ENCODE measurements at places on chromosomes 7 and 10.
A peak's percentile ranks its signal among the peaks of the same experiment; 100 is the strongest.

DNA sequence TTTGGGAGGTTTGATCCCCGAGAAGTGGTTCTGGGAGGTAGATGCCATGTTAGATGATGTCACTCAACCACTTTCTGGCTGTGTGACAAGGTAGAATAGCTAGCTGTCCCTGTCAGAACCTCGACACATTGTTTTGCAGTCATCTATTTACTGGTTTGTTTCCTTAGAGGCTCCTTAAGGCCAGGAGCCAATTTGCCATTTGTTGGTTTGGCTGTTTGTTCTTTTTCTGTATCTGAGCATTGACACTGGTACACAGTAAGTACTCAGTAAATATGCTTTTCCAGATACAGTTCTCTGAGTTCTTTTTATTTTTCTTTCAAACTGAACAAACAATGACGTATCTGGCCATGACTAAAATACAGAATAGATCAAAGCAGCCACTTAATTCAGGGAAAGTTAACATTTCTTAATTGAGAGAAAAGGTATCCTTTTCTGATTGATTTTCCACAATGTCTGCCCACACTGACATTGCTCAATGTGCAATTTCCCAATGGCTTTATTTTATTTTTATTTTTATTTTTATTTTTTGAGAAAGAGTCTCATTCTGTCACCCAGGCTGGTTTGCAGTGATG lies 121.6 kb downstream of the SPAG6 start:
- no peak for DNase-seq

DNA sequence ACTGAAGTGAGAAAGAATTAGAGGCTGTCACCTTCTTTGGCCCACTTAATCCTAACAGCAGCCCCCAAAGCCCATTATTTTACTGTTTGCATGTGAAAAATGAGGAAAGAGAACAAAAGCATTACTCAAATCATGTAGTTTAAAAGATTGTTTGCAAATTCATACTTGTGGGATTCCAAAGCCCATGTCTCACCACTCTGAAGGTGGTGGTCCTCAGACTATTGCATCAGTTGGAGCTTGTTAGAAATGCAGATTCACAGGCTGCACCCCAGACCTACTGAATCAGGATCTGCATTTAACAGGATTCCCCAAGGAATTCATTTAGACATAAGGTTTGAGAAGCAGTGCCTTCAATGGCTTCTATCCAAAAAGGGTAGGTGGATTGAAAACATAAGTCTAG lies 93.7 kb upstream of the PDE1C start:
- DNase-seq: no peak

DNA sequence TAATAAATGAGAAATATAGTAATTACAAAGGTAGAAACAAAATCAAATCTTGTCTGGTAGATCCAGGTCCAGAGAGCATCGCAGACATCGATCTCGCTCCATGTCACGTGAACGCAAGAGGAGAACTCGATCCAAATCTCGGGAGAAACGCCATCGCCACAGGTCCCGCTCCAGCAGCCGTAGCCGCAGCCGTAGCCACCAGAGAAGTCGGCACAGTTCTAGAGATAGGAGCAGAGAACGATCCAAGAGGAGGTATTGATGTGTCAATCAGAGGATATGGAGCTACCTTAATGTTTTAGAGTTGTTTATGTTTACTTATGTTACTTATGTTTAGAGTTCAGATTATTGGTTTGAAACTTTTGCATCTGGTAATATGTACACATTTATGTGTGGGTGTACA lies 57.8 kb downstream of the LUC7L2 start:
- DNase-seq: no peak

DNA sequence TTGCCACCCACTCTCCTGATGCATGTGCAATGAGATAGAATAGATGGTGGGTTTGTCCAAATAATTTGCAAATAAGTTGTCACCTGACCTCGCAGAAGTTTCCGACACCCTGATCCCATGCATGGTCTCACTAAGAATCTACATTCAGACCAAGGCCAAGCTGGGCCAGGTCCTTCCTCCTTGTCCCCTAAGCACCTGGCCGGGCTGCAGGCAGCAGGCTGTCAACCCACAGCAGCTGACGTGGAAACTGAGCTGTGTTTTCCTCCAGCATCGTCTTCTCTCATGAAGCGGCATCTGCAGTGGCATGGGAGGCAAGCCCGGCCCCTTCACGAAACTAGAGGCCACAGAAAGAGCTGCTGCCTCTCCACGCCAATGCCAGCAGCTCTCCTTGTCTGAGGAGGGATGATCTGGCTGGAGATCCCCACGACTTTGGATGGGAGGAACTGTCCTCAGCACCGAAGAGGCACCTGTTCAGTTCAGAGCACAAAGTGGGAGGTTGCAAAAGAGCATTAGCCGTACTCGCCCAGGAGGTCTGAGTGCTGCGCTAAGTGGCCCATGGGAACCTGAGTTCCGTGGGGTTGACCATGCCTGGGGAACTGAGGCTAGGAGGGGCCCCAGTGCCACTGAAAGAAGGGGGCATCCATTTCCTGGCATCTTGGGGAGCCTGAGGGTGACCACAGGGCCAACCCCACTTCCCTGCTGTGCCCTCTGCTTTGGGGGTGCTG lies 110.5 kb upstream of the INSIG1 start:
- no peak for DNase-seq

DNA sequence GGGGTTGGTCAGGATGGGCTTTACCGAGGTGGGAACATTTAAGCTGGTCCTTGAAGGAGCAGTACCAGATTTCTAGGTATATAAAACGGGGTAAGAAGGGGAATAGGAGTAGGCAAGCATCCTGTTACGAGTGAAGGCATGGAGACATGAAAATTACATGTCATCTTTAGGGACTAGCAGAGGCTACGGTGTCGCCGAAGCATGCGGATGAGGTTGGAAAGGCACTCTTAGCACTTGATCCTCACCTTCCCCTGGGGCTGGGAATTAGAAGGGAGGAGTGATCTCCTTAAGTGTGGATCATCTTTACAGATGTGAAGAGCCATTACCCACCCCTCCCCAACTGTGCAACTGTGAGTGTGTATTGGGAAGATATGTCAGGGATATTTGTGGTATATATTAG lies 13.8 kb upstream of the ZRANB1 start:
- DNase-seq: no peak

GRCh38 chr10:128099901-128100300 lies 26.3 kb downstream of the MKI67 start:
- no peak for DNase-seq

GRCh38 chr10:91076991-91077548 lies 143.4 kb upstream of the PCGF5 start:
- DNase-seq: no peak

DNA sequence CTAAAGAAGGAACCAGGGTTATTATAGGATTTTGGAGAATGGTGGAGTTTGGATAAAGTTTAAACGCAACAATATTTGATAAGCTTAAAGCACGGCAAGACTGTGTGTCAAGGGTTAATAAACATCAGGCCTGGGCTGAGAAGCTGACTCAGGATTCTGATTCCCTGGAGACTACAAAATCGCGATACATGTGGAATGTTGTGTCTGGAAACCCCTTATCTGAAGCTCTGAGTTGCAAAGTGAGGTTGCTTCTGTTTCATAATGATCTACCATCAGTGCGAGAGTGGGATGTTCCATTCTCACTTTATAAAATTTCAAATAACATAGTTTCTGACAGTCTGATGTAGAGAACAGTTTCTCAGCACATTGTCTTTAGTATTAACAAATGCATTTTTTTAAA lies 7.8 kb downstream of the C1GALT1 start:
- DNase-seq: peak; percentile 42

DNA sequence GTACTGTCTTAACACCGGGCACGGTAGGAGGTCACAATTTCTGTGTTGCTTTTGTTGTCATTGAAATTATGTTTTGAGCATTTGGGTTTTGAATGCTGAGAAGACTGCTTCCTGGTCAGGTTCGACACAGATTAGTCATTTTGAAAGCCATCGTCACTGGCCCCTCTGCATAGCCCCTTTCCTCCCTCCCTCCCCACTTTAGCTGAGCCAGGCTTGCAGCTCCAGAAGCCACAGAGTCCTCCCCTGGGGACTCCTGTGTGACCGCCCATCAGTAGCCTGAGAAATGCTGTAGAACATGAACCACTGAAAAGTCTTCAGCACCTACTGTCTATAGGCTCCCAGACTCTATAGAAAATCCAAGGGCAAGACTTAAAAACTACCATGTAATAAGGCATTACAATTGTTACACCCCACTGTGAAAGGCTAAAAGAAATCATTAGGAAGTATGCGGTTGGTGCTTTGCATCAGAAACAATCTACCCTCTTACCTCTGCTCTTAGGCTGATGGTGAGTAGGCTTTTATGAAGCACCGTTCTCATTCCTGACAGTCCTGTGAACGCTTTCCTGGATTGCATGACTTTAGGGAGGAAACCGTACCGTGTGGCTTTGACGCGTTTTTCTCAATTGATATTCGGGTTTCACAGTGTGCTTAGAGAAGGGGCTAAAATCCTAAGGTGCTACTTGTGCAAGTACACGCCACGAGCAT lies 24.8 kb downstream of the JCAD start:
- DNase-seq: no peak

DNA sequence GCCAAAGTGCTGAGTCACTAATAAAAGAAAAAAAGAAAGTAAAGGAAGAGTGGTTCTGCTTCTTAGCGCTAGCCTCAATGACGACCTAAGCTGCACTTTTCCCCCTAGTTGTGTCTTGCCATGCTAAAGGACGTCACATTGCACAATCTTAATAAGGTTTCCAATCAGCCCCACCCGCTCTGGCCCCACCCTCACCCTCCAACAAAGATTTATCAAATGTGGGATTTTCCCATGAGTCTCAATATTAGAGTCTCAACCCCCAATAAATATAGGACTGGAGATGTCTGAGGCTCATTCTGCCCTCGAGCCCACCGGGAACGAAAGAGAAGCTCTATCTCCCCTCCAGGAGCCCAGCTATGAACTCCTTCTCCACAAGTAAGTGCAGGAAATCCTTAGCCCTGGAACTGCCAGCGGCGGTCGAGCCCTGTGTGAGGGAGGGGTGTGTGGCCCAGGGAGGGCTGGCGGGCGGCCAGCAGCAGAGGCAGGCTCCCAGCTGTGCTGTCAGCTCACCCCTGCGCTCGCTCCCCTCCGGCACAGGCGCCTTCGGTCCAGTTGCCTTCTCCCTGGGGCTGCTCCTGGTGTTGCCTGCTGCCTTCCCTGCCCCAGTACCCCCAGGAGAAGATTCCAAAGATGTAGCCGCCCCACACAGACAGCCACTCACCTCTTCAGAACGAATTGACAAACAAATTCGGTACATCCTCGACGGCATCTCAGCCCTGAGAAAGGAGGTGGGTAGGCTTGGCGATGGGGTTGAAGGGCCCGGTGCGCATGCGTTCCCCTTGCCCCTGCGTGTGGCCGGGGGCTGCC lies at the start of gene IL6:
TSS of gene IL6 (plus strand) at position 294 of the 807 bp plus-strand sequence. CDS start at position 357, 63 bp downstream.
- peak; percentile 56 for DNase-seq

- no peak for DNase-seq
Measured at GRCh38 chr10:102580230-102580629, 64.0 kb upstream of the TRIM8 start.

DNA sequence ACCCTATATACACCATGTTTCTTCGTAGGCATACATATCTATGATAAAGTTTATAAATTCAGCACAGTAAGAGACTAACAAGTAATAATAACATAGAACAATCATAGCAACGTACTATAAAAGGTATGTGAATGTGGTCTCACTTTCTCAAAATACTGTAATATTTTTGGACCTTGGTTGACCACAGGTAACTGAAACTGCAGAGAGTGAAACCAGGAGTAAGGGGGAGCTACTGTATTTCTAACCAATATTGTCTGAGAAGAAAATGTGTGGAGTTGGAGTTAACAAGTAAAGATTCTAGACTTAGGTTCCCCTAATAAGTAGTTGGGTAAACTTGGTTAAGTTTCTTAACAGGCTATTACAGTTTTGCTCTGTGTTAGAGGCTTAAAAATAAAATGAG lies 72.1 kb downstream of the GNAI1 start:
- no peak for DNase-seq

- DNase-seq: peak; percentile 84
Measured at GRCh38 chr7:50676740-50677637, 105.7 kb downstream of the GRB10 start.
